Caco-2 (cell line): ENCODE measurements at places on chromosomes 12 and 14.
A peak's percentile ranks its signal among the peaks of the same experiment; 100 is the strongest.

DNA sequence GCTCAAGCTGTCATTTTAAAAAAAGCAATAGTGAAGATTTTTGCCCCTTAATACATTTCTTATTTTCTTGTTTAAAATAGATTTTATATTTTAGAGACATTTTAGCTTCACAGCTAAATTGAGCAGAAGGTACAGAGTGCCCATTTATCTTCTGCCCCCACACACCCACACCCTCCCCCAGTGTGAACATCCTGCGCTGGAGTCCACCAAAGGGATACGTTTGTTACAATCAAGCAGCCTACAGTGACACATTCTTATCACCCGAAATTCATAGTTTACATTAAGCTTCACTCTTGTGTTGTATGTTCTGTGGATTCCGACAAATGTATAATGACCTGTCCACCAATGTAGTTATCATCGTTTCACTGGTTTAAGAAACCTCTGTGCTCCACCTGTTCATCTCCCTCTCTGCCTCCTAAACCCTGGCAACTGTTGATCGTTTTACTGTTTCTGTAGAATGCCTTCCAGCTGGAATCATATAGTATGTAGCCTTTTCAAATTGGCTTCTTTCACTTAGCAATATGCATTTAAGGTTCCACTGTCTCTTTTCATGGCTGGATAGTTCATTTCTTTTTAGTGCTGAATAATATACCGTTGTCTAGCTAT, 91.0 kb upstream of the TRAF3 start:
- H3K4me1 ChIP-seq = peaks cover 30% of the 10 kb centered on the region
- no peak overlapping the region for H3K27ac ChIP-seq

GRCh38 chr14:81275305-81276072, 54.7 kb upstream of the GTF2A1 start:
- H3K4me1 ChIP-seq = no peaks in the 10 kb centered on the region
- no peaks in the 10 kb centered on the region for H3K27me3 ChIP-seq
- no peaks in the 10 kb centered on the region; the same call in 1 of the 2 replicates for H3K36me3 ChIP-seq
- no peak for DNase-seq
- H3K27ac ChIP-seq = no peak overlapping the region
- no peak overlapping the region for H3K4me3 ChIP-seq

- DNase-seq = no peak
- no peak overlapping the region for H3K27ac ChIP-seq
- H3K4me3 ChIP-seq = no peak overlapping the region
- H3K36me3 ChIP-seq = no peaks in the 10 kb centered on the region
Observed at GRCh38 chr12:52228366-52228765, 4.7 kb upstream of the KRT7 start.

GRCh38 chr12:12733118-12733517, 15.9 kb downstream of the CDKN1B start:
- no peak overlapping the region for H3K4me3 ChIP-seq
- no peaks in the 10 kb centered on the region for H3K27me3 ChIP-seq
- no peaks in the 10 kb centered on the region; the same call in 1 of the 2 replicates for H3K4me1 ChIP-seq
- no peak overlapping the region for H3K27ac ChIP-seq
- no peaks in the 10 kb centered on the region for H3K36me3 ChIP-seq

DNA sequence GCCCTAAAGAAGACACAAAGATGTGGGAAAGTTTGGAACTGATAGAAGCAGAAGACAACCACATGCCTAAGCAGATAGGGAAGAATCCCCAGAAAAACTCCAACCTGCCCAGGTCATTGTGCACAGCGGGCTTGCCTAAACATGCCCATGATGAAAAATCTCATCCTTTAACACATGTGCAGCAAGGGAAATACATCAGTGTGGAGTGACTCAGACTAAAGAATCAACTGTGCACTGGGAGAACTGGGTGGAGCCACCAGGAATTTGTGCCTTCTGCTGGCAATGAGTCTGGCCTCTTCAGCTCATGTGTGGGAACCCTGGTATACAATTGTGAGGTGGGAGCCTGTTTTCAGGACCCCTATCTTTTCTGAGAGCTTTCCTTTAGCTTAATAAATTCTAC, 398.5 kb downstream of the FSCB start:
- no peaks in the 10 kb centered on the region for H3K36me3 ChIP-seq
- no peak overlapping the region for H3K4me3 ChIP-seq
- no peak overlapping the region for H3K27ac ChIP-seq
- no peaks in the 10 kb centered on the region for H3K27me3 ChIP-seq
- DNase-seq = no peak

GRCh38 chr12:69030321-69030720, 97.3 kb upstream of the CPM start:
- H3K4me3 ChIP-seq = no peak overlapping the region
- H3K36me3 ChIP-seq = no peaks in the 10 kb centered on the region
- H3K27ac ChIP-seq = no peak overlapping the region
- no peaks in the 10 kb centered on the region for H3K4me1 ChIP-seq
- H3K27me3 ChIP-seq = no peaks in the 10 kb centered on the region

DNA sequence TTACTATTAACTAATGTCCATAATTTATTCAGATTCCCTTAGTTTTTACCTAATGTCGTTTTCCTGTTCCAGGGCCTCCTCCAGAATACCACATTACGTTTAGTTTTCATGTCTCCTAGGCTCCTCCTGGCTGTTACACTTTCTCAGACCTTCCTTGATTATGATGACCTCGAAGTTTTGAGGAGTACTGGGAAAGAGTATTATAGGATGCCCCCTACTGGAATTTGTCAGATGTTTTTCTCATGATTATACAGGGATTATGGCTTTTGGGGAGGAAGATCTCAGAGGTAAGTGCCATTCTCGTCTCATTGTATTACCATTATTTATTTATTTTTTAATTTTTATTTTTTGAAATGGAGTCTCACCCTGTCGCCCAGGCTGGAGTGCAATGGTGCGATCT, 17.7 kb upstream of the C1S start:
- DNase-seq = peak; percentile 62
- no peaks in the 10 kb centered on the region for H3K4me1 ChIP-seq
- no peaks in the 10 kb centered on the region for H3K27me3 ChIP-seq
- H3K36me3 ChIP-seq = no peaks in the 10 kb centered on the region

DNA sequence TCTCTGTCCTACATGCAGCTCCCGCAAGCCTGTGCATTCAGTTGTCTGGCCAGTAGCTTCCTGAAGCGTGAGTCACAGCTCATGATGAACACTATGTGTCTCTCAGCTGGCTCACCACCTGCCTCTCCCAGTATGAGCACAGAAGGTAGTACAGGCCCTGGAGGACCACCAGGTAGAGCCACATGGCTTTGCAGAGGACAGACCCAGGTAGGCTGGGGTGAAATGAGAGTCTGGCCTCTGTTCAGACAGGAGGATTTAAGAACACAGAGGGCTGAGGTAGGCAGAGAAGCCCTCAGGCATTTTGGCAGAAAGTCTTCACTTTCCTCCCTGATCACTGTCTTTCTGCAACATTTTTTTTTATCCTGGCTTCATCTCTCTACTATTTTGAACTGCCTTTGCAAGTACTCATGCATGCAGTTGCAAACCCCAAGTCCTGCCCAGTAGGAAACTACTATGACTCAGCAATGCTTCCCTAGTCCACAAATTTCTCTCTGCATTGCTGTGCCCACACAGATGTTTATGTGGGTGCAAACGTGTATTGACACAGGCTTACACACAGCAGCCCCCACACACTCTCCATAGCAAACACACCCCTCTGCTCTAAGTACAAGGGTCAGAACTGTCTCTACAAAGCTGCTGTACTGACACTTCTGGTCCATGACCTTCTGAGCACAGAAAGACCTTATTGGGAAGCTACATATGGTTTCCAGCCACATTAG, 7.2 kb upstream of the SDR9C7 start:
- H3K36me3 ChIP-seq = no peaks in the 10 kb centered on the region
- H3K4me1 ChIP-seq = peaks cover 8% of the 10 kb centered on the region; the same call in 1 of the 2 replicates
- H3K27ac ChIP-seq = peak overlapping the region; percentile 72

GRCh38 chr12:8637666-8638065, 25.0 kb downstream of the MFAP5 start:
- no peak overlapping the region for H3K4me3 ChIP-seq
- DNase-seq = no peak
- H3K36me3 ChIP-seq = no peaks in the 10 kb centered on the region

DNA sequence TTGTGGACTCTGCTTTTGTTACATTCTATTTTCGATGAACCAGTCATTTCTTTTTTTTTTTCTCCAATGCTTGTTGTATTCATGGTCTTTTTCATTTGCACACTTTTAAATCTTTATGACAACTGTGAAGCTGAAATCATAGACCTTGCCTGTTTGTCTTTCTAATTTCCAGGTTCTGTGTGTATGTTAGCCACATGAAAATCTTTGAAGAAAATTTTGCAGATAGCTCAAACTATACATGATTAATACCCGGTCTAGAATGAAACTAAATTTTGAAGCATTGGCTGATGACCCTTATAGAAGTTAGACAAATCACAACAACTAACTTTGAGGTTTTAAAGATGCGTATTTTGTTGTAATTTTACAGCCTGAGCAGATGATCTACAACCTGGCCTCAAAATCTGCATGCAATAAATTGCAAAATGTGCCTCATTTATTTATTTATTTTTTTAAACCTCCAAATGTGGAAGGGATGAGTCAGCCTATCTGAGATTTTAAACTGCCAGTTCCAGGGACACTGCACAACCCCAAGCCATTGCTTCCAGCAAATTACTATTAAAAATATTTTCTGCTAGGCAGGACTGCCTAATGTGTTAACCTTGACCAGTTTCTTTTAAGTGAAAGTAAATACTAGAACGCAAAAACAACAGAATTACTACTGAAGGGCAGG, 96.3 kb upstream of the NAV3 start:
- H3K27ac ChIP-seq = no peak overlapping the region
- H3K36me3 ChIP-seq = no peaks in the 10 kb centered on the region
- no peaks in the 10 kb centered on the region for H3K4me1 ChIP-seq
- no peaks in the 10 kb centered on the region for H3K27me3 ChIP-seq
- H3K4me3 ChIP-seq = no peak overlapping the region

DNA sequence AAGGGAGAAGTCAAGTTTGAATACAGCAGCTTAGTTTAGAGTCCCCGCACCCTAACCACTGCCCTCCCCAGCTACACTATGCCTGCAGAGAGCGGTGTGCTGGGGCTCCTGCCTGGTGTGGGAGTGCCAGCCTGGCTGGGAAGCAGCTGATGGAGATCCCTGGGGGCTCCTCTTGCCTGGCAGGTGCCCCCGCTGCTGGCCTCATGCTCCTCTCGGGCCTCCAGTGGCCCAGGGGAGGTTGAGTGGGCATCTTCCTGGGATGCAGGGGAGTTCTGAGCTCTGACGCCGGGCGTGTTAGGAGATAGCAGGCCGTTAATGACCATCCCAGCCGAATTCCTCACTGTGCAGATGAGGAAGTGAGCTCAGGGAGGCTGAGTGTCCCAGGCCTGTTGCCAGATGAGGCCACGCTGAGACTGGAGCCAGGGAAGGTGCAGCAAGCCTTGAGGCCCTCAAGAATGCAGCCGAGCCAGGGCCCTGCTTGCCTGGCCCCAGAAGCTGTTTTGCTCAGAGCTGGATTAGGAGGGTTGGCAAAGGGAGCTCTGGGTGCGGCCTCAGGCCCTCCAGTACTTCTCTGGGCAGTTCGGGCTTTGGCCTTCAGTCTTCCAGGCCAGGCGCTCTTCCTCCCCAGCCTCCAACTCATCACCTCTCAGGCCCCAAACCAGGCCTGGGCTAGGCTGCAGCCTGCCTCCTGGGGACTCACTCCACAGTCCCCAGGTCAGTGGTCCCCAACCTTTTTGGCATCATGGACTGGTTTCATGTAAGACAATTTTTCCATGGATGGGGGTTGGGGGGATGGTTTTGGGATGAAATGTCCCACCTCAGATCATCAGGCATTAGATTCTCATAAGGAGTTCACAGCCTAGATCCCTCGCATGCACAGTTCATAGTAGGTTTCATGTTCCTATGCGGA, 6.6 kb upstream of the CYP46A1 start:
- H3K27ac ChIP-seq = no peak overlapping the region
- H3K4me3 ChIP-seq = no peak overlapping the region
- DNase-seq = no peak
- H3K27me3 ChIP-seq = no peaks in the 10 kb centered on the region

- H3K4me3 ChIP-seq = no peak overlapping the region
- no peaks in the 10 kb centered on the region for H3K27me3 ChIP-seq
- H3K4me1 ChIP-seq = peaks cover 11% of the 10 kb centered on the region
- no peaks in the 10 kb centered on the region; the same call in 1 of the 2 replicates for H3K36me3 ChIP-seq
Observed at GRCh38 chr12:24889411-24889810, 59.5 kb downstream of the BCAT1 start.

GRCh38 chr12:78269620-78270019, 438.9 kb downstream of the NAV3 start:
- H3K4me3 ChIP-seq = no peak overlapping the region
- no peaks in the 10 kb centered on the region for H3K4me1 ChIP-seq
- no peak for DNase-seq
- no peaks in the 10 kb centered on the region for H3K36me3 ChIP-seq

- no peak overlapping the region for H3K27ac ChIP-seq
- no peaks in the 10 kb centered on the region for H3K27me3 ChIP-seq
- H3K36me3 ChIP-seq = no peaks in the 10 kb centered on the region
- H3K4me1 ChIP-seq = no peaks in the 10 kb centered on the region
- DNase-seq = no peak
- H3K4me3 ChIP-seq = no peak overlapping the region
Observed at GRCh38 chr12:104486943-104487819, 30.4 kb downstream of the CHST11 start.

- no peak overlapping the region for H3K27ac ChIP-seq
- no peaks in the 10 kb centered on the region for H3K4me1 ChIP-seq
- H3K27me3 ChIP-seq = no peaks in the 10 kb centered on the region
- no peak for DNase-seq
Observed at GRCh38 chr12:94855853-94856252, 147.6 kb downstream of the NDUFA12 start.

- peaks cover 47% of the 10 kb centered on the region for H3K4me1 ChIP-seq
- peak overlapping the region; percentile 85 for H3K27ac ChIP-seq
- H3K36me3 ChIP-seq = no peaks in the 10 kb centered on the region
- H3K27me3 ChIP-seq = no peaks in the 10 kb centered on the region
Observed at GRCh38 chr12:93166541-93167307, 211.0 kb upstream of the NUDT4 start.

DNA sequence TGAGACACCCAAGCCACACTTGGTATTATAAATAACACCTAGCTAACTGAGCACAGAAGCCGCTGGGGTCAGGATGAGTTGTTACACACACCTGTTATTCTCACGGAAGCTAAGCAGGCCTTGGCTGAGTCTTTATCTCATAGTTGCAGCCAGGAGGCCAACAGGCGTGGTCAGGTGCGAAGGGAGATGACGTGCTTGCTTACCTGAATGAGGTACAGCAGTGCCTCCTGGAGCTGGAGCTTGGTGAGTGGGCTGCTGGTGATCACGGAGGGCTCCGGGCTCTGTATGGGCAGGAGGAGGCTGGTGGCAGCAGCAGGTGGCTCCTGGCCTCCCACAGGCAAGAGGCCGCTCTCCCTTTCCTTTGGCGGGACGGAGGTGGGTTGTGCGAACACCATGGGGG, 30.4 kb upstream of the CACNA2D4 start:
- H3K27ac ChIP-seq = no peak overlapping the region
- DNase-seq = no peak
- H3K27me3 ChIP-seq = no peaks in the 10 kb centered on the region
- H3K4me3 ChIP-seq = no peak overlapping the region
- H3K36me3 ChIP-seq = no peaks in the 10 kb centered on the region

DNA sequence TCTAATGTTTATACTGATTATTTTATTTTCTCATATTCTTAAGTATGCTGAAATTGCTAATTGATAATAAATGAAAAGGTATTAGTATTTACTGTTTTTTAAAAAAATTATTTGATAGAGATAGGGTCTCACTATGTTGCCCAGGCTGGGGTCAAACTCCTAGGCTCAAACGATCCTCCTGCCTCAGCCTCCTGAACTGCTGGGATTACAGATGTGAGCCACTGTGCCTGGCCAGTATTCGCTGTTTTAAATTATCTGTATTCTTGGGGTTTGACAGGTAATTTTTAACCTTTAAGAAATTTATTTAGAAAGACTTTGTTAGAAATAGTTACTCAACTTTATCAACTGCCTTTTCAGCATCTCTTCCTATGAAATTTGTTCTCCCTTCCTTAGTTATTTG, 32.2 kb downstream of the RAN start:
- no peaks in the 10 kb centered on the region for H3K4me1 ChIP-seq
- H3K27me3 ChIP-seq = no peaks in the 10 kb centered on the region
- H3K4me3 ChIP-seq = no peak overlapping the region
- no peaks in the 10 kb centered on the region for H3K36me3 ChIP-seq
